ENCODE measurements at places on chromosomes 3 and 15.

- no peak for DNase-seq
Observed at GRCh38 chr15:63805993-63806980, 27.5 kb downstream of the HERC1 start.

DNA sequence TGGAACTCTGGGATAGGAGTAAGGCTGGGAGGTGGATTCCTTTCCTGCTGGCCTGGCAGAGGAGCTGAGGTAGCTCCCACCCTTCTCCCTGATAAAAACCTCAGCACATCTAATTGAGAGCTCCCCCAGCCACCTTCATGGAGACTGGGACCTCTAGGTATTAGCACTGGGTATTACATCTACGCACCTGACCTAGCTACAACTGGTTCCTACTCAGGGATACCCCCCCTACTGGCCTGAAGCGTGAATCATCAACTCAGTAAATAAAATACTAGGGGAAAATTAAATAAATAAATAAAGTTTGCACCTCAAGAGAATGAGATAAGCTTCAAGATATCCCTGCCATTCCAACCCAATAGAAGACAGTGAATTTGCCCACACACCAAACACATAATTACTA lies 140.4 kb downstream of the NEK10 start:
- no peak for DNase-seq

DNA sequence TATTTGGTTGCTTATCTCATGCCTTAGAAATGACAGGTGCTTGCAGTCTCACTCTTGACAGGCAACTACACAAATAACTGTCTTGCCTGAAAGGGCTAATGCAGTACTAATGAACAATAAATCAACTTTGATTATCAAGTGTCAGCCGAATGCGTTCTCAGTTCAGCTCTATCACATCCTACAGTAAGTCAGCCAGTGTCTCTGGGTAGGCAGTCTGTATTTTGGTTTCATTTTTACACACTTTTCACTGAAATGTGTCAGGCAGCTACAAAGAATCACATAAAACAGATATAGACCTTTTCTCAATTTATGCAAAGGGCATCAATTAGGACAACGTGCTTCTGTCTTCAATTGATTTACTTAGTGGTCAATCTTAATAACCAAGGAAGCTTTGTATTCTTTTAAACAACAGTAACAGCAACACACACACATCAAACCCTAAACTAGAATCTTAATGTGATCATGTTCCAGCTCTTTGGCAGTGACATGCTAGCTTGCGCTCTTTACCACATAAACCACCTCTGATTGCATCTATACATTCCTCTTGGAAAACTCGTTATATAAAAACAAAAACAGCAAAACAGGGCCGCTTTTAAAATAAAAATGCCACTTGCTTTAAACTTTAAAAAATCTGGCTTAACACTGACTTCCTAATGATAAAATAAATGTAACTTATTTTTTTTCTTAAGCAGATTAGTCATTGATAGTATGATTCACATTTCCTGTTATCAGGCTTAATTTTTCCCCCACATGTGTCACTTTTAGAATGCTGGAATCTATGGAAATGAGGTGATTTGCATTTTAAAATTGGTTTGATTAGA lies 520.4 kb downstream of the FOXP1 start:
- DNase-seq = peak; percentile 15

DNA sequence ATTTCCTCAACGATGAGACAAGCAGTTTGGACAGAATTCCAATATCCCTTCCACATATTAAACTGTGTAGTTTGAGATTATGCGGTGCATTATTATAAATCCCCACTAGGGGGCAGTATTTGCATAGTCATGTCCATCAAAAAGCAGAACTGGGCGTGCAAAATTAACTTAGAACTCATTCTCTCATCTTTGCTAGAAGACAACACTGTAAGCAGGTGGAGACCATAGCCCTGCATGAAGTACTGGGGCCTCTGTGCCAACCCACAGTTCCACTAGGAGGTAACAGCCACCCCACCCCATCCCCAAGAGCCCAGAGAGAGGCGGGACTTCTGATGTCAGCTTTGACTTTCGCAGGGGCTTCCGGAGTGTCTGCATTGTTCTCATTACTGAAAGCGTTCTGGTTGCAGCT lies 106.6 kb upstream of the TMC3 start:
- DNase-seq = no peak

- DNase-seq = no peak
Observed at GRCh38 chr3:32794487-32795308, 23.1 kb upstream of the TRIM71 start.

GRCh38 chr3:14280326-14280725 lies 101.7 kb downstream of the LSM3 start:
- no peak for DNase-seq

DNA sequence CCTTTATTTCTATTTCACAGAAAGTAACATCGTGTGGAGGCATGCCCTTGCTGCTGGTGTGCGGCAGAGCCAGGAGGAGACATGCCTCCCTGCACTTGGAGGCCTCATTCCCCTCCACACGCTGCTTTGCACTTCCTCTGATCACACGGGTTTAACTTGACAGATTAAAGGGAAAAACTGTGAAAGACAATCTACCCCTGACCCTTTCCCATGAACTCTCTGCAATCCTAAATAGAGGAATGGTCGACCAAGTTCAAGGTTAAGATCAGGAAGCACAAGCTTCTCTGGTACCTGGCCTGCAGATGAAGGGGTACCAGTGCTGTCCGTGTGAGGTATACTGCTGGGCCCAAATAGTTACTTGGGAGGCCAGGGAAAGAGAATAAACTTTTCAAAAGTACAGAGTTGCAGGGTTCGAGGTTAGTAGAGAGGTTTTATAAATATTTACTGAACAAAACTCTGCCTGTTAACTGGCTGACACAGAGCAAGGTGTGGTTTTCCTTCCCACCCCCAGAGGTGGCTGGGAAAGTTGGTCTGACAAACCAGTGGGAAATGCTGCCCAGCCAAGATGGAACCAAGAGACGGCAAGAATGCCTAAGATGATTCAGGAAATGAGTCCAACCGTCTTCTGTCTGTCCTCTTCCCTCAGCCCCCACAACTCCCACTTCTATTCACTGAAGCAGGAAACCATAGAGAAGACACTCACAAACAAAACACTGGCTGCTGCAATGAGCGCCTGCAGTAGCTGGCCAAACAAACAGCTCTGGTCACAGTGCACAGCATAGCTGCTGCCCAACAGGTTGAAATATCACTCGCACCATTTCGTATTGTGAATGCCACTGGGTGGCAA lies 79.6 kb downstream of the IGF2BP2 start:
- DNase-seq = peak; percentile 51

DNA sequence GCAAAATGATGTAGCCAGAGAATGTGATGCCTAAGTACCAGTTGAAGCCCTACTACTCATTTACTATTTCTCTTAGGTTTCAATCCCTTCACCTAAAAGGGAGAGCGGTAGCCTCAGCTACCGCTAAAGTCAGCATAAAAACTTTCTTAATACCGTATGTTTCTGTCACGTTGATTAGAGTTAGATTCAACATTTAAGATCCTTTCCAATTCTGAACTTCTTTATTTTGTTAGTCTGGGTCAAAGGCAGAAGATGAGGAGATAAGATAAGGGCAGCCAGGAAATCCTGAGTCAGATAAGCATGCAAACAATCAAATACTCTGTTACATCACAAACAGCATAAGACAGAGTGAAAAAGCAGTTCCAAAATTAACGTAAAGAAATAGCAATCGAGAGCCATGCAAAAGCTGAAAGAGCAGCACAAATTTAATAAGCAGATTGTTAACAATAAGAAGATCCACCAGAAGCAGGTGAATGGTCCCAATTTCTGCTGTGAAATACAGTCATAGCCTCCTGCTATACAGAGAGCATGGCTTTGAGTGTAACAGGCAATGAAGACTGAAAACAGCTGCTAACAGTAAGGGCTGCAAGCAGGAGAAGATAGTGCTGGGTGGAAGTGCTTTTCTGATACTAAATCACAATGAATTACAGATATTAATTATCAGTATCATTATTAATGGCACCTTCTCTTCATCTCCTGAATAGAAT lies 3.0 kb downstream of the TMEM207 start:
- DNase-seq = no peak

GRCh38 chr15:31471731-31472430 lies 145.2 kb downstream of the KLF13 start:
- DNase-seq = peak; percentile 84

GRCh38 chr3:129310111-129311011 lies 31.7 kb downstream of the HMCES start:
- no peak for DNase-seq

- DNase-seq = no peak
Observed at GRCh38 chr3:32951410-32951811, at the start of gene CCR4. TSS of gene CCR4 (plus strand) at chr3:32951644. CDS start at chr3:32953423, 1,779 bp downstream.

- DNase-seq = no peak
Observed at GRCh38 chr15:28094732-28095521, 4.2 kb downstream of the OCA2 start.

GRCh38 chr15:66897416-66897815 lies 168.0 kb upstream of the SMAD3 start:
- DNase-seq = no peak

DNA sequence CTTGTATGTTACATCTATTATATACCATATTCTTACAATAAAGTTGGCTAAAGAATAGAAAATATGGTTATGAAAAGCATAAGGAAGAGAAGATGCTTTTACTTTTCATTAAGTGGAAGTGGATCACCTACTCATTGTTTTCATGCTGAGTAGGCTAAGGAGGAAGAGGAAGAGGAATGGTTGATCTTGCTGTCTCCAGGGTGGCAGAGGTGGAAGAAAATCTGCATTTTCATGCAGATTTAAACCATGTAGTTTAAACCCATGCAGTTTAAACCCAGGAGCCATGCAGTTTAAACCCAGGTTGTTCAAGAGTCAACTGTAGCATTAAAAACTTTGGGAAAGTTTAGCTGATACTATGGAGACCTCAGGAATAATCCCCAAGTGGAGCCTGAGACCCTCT lies 214.8 kb upstream of the NAALADL2 start:
- DNase-seq = no peak

- no peak for DNase-seq
Observed at GRCh38 chr15:74821091-74821789, 5.2 kb upstream of the CPLX3 start.

DNA sequence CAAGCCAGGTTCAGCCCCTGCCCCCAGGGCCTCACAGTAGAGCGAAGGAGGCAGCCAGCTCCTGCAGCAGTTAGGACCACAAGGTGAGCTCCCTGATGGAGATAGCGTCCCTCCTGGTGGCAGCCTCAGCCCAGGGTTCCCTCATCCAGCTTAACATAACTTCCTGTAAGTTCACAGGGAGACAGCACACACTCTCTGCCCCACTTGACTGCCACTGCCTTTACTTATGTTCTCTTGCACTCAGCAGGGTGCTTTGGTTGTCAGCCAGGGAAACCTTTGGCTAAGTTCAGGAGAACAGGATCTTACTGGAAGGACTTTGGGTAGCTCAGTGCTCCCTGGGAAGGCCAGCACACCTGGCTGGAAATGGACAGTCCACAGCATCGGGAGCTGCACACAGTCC lies 10.9 kb downstream of the KBTBD13 start:
- DNase-seq = no peak

DNA sequence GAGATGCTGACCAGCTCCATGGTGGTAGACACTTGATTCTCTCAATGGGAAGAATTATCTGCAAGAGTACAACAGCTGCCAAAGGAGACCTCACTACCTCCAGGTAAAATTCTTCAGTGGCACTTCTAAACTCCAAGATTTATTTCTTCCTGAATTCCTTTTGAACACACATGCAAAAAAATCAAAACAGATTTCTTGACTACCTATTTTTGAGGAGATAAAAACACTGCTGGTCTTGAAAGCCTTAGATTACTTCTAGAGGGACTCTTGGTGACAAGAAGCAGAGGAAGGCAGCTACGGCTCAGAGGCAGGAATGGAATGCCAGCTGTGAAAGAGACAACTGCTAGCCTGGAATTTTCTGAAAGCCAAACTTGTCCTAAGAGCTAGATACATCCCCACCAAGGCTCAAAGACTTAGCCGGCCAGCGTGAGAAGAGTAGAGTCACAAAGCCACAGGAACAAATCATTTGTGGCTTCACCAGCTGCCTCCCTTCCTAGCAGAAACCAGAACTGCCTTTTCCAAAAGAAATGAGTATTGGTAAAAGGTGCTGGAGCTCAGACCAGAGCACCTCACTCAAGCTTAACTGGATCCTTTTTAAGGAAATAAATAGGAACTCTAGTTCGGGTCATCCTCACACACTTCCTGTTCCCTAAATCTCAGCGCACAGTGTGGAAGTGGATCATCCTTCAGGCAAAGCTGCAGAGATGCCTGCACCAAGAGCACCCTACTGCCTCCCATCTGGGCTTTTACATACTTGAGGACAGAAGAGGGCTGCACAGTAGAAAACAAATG lies 32.6 kb downstream of the CLK3 start:
- no peak for DNase-seq

- no peak for DNase-seq
Observed at GRCh38 chr3:60399861-60400845, 851.1 kb downstream of the FHIT start.

GRCh38 chr15:69317392-69317841 lies 18.7 kb downstream of the PAQR5 start:
- DNase-seq = no peak

DNA sequence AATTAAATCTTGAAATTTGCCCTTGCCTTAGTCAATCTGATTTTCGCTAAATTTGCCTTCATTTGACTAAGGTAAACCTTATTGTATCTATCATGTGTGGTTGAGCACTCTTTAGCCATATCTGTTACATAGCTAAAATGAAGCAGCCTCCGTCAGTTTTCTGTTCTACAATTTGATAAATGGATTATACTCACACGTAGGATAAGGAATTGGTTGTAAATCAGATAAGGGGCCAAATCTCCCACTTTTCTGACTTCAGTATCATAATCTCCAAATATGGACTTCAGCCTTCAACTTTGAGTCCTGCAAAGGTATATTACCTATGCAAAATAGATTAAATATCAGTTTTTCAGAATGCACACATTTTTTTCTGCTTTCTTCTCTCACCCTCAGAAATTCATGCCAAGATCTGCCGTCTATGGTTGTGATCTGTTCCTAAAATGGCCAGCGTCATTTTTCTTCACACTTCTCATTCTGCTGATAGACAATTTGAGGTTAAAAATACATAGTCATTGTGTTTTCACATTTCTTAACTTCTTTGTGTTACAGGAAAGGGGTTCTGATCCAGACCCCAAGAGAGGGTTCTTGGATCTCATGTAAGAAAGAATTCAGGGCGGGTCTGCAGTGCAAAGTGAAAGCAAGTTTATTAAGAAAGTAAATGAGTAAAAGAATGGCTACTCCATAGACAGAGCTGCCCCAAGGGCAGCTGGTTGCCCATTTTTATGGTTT lies 36.9 kb downstream of the RAB8B start:
- DNase-seq = no peak

DNA sequence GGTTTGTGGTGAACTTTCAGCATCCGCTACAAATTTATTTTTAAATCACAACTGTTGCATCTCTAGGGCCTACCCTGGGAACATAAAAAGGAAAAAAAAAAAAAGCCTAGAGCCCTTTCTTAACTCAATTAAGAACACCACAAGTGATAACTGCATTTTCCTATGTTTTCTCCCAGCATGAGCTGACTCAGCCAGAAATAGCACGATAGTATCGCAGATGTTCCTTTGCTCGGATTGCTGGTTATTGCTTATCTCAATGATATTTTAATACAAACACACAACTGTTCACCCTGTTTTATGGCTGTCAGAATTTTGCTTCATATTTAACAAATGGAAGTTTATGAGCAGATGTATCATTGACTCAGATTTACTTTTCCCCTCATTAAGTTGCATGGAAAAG lies 251.8 kb upstream of the SUCLG2 start:
- DNase-seq = no peak
